ENCODE measurements at places on chromosomes 2 and 18. TPM values are rescaled to one million over a fixed set of nuclear protein-coding genes. Genes with fewer than 3 reads are reported as not detected.

Gene MEP1B
- not detected for total RNA-seq

Gene PFN4
- total RNA-seq, result 0.26 TPM

Gene COL4A4
- total RNA-seq, result not detected

Gene RESP18
- total RNA-seq, result not detected

Gene SH3BP4
- total RNA-seq, result 0.18 TPM

Gene SLC16A14
- total RNA-seq, result 1.2 TPM

Gene SFT2D3
- total RNA-seq, result 3.9 TPM

Gene RAD51AP2
- not detected for total RNA-seq

Gene TXNDC2
- not detected for total RNA-seq

Gene ARHGAP15
- total RNA-seq, result 45.2 TPM

Gene TEX44
- total RNA-seq, result not detected

Gene GALM
- total RNA-seq, result 42.0 TPM

Gene HOXD13
- not detected for total RNA-seq

Gene SCYGR3
- not detected for total RNA-seq

Gene EIF2AK2
- 68.7 TPM for total RNA-seq

Gene CAVIN2
- total RNA-seq, result not detected

Gene RETSAT
- total RNA-seq, result 23.3 TPM

Gene PPIL3
- 41.1 TPM for total RNA-seq

Gene FAP
- not detected for total RNA-seq

Gene CYTIP
- 304 TPM for total RNA-seq

Gene ATL2
- total RNA-seq, result 55.4 TPM

Gene PDCD1
- total RNA-seq, result 24.3 TPM

Gene CMPK2
- total RNA-seq, result 11.8 TPM

Gene ALK
- not detected for total RNA-seq

Gene AMER3
- not detected for total RNA-seq

Gene TBR1
- not detected for total RNA-seq

Gene TMEM198
- total RNA-seq, result 3.5 TPM

Gene IL18R1
- total RNA-seq, result 21.8 TPM

Gene GCG
- total RNA-seq, result not detected

Gene CHRNA1
- not detected for total RNA-seq

Gene GALNT1
- 51.8 TPM for total RNA-seq

Gene GAL3ST2
- total RNA-seq, result not detected

Gene LRRTM4
- total RNA-seq, result not detected

Gene SERPINB3
- total RNA-seq, result not detected

Gene KCNG3
- 0.29 TPM for total RNA-seq

Gene EEF1B2
- total RNA-seq, result 1,176 TPM

Gene CCL20
- total RNA-seq, result 4.4 TPM

Gene MOGAT1
- not detected for total RNA-seq

Gene EFEMP1
- total RNA-seq, result not detected

Gene NPAS2
- 7.3 TPM for total RNA-seq

Gene KLHL41
- 0.20 TPM for total RNA-seq

Gene ZNF804A
- not detected for total RNA-seq

Gene OSR1
- total RNA-seq, result not detected

Gene LYG2
- total RNA-seq, result not detected

Gene POTEJ
- not detected for total RNA-seq
